ENCODE measurements at places on chromosomes 3 and 15.
A peak's percentile ranks its signal among the peaks of the same experiment; 100 is the strongest.

DNA sequence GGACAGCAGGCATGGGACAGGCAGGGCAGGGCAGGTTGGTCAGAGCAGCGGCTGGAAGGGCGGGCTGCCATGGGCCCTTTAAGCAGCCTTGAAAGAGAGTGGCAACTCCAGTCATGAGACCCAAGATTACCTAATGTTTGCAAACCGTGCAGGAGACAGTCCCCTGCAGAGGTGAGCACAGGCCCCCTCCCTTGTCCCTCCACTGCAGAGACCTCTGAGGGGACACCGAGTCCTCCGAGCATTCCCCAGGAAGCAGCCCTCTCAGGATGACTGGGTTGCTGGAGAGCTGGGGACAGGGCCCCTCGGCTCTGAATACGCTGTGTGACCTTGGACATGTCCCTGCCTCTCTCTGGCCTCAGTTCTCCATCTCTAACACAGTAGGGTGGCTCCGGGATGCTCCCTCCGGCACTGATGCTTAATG is 81.4 kb downstream of the IQSEC1 start:
- no peak for DNase-seq

DNA sequence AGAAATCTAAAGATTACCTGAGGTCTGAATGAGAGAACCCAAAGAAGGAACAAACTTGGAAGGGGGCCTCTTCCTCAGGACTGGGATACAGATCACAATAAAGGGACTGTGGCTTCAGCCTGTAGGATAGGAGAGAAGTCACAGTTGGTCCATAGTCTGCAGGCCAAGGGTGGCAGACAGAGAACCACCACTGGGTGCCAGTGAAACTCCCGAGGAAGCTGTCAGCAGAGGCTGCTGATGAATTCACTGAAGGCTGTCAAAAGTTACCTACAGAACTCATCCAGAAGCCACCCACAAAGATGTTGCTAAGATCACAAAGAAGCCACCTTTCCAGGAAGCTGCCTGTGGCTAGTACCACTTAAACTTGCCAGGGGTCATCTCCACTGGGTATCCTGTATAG is 78.5 kb downstream of the TMCO5A start:
- no peak for DNase-seq

DNA sequence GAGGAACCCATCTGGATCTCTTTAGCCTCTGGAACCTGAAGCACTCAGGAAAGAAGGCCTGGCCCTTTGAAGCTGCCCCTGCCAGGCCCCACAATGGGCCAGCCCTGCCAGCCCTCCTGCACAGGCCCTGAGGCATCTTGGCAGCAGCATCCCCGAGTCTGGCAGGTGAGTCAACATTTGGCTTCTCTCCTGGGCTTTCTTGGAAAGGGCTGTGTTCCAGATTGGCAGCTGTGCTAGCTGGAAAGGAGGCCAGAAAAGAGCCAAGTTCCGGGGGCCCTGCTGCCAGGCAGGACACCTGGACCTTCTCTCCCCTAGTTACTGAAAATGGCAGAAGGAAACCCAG is 187.2 kb downstream of the SHQ1 start:
- no peak for DNase-seq

DNA sequence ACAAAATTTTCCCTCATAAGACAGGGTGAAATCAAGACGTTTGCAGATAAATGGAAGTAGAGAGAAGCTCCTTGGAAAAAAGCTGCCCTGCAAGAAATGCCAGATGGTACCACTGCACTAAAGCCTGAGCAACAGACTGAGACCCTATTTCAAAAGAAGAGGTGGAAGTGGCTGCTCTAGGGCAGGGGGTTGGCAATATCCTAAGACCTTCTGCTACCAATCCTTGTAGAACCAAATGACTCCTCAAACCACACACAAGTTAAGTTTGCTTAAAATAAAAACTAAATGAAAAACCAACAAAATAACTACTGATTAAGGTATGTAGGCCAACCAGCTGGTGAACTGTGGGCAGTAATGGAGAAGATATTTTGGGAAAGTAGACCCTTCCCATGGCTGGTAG is 21.3 kb downstream of the RAB43 start:
- no peak for DNase-seq

GRCh38 chr3:32077260-32078084 is 28.9 kb upstream of the GPD1L start:
- peak; percentile 1 for DNase-seq

GRCh38 chr15:52463638-52464037 is 65.0 kb downstream of the MYO5A start:
- no peak for DNase-seq

Measured in NCI-H1417 treated with DMSO at 0.1 percent for 48 hours (cell line).